ENCODE measurements at places on chromosomes 11 and 22.

DNA sequence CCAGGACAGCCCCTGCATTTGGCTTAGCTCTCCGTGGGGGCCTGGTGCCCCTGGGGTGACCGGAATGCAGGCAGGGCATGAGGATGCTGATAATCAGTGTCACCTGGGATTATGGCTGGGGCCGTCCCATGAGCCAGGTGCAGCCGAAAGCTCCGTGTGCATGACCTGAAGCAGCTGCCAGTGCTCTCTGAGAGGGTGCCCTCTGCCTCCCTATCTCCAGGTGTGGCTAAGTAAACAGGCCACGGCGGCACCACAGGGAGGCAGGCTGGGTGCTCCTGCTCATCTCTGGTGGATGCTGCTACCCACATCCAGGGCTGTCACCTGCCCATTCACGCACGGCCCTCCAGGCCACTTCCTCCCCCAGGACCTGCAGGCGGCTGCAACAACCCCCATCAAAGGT is 29.8 kb downstream of the DUSP8 start:
- no peak for DNase-seq

DNA sequence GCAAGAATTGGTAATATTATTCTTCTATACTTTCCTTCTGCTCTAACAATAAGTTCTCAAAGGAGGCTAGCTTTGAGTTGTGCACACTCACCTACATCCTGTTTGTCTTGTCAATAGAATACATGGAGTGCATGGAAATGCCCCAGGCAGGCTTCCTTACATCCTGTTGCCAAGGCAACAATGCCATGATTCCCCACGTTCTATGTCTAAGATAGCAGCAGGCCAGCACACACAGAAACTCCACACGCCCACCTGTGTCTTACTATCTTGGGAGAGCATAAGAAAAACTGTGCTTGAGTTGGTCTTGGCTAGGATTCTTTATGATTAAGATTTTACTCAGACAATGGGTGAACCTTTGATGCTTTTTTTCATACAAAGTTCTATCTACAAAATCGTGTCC is 379.2 kb downstream of the AASDHPPT start:
- DNase-seq = no peak

DNA sequence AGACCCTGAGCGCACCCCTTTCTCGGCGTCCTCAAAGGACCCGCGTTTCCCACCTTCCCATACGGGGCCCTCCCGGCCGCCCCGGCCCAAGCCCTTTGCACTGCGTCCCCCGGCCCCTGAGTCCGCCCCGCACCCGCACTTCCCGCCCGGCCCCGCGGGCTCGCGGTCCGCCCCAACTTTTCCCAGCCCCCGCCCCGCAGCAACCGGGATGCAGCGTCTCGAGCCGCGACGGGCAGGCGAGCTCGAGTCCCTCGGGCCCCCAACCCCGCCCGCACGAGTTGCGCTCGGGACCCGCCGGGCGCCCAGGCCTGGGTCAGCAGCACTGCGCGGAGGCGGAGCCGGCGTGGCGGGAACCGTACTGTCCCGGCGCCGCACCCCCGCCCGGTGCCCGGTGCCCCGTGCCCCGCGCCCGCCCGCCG is 371 bp downstream of the SMCO4 start:
- DNase-seq = no peak

GRCh38 chr11:106091480-106092123 is 14.1 kb downstream of the AASDHPPT start:
- no peak for DNase-seq

- no peak for DNase-seq
Measured at GRCh38 chr11:14645015-14645912, 1.7 kb downstream of the PDE3B start.

- DNase-seq = no peak
Measured at GRCh38 chr11:122304306-122304705, 188.3 kb upstream of the BLID start.

DNA sequence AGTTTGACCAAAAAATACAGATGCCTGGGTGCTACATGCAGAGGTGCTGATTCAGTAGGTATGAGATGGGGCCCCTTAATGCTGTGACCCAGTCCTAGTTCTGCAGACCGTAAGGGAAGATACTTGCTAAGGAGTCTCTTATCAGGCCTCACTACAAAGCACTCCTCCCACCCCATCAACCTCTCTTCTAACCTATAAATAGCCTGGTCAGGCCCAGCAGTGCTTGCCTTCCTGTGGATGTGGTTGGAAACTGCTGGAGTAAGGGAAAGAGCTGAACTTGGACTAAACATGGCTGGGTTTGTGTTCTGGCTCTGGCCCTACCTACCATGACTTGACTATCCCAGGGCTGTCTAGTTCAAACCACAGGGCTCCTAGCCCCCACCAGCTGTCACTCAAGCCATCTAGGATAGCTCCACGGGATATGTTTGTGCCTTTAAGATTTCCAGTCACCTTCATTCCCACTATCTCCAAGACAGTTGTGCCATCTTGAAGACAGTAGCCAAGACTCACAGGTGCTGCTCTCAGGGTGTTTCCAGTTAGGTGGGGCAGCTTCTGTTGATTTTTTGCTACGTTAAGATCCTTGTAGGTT is 9.5 kb upstream of the DKK3 start:
- no peak for DNase-seq

GRCh38 chr11:65571940-65572339 is 398 bp upstream of the FAM89B start:
- no peak for DNase-seq

DNA sequence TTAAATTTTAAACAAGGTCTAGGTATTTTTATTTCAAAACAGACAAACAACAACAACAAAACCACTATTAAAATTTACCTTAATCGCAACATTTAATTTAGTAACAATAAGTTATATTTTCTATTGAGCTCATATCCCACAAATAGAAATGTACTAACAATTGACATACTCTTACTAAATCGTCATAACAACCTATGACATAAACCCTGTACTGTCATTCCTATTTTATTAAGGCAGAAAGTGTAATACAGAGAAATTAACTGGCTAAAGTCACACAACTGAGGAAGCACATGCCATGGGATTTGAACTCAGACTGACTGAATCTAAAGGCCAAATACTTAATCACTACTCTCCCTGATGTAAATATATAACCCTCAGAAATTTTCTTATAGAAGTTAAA is 3.0 kb downstream of the KIF18A start:
- DNase-seq = no peak
